ENCODE measurements at places on chromosomes 5 and 9.

DNA sequence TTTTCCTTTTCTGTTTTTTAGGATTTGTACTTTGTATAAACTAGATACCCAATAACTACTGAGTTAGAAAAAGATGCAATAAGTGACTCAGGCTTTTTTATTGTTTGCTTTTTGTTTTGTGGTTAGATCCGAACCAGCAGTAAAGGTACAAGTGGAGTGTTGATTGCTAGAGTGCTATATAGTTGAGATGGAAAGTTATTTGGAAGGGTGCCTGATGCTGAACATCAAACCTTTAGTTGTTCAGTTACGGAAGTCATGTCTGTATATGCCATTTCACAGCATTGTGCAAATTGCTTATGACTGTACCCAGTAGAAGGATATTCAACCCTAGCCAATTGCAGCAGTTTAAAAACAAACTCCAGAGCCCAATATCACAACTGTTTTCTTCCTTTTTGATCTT is 285.1 kb downstream of the MAT2B start:
- no peak for DNase-seq

DNA sequence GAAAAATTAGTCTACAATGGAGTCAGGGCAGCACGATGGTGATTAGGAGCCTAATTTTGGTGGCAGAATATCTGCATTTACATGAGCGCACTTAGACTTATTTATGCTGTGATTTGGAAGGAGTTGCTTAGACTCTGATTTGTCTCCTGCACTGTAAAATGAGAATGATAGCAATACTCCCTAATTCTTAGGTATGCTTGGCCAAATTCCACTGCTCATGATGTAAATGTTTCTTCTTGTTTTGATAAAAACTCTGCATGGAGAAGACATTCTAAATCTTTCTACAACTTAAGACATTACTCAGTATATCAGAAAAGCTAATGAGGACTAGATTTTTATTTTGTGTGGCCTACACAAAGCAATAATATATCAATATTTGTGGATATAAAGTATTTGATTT is 205.4 kb downstream of the CDH18 start:
- DNase-seq, result no peak

- DNase-seq, result no peak
These were observed 95.3 kb upstream of the ITGA2 start for GRCh38 chr5:52893863-52894262.

GRCh38 chr9:29289365-29289764 is 1716.1 kb upstream of the C9orf72 start:
- no peak for DNase-seq
